Psoas muscle (tissue), 8 donors: ENCODE measurements at places on chromosomes 5 and 9. TPM values are rescaled to one million over a fixed set of nuclear protein-coding genes. Genes with fewer than 3 reads are reported as not detected.

GRCh38 chr9:26391036-26391435, 501.6 kb downstream of the CAAP1 start:
- no peak overlapping the region for H3K4me3 ChIP-seq
- no peak overlapping the region for H3K27ac ChIP-seq
- no peaks in the 10 kb centered on the region for H3K4me1 ChIP-seq
- no peaks in the 10 kb centered on the region for H3K27me3 ChIP-seq

DNA sequence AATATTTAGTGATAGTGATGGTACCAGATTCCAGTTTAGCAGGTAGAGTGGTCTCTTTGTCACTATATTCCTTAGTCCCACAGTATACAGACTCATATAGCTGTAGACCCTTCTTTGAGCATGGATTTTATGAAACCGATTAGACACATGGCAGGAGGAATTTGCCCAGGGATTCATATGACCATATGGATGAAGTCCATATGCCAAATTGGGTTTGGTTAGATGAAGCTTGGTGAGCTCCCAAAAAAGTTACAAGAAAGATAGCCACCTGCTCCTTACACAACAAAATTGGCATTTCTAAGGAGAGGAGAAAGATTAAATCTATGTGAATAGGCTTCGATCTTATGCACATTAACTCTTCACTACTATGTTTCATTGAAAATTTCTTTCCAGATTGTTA, 211.4 kb downstream of the CWC27 start:
- H3K4me3 ChIP-seq, result no peak overlapping the region
- H3K27ac ChIP-seq, result no peak overlapping the region
- peaks cover 12% of the 10 kb centered on the region for H3K36me3 ChIP-seq
- H3K27me3 ChIP-seq, result no peaks in the 10 kb centered on the region

RAI14 gene
- polyA plus RNA-seq, result 2.1 TPM

- H3K27me3 ChIP-seq, result peaks cover 10% of the 10 kb centered on the region
- H3K36me3 ChIP-seq, result no peaks in the 10 kb centered on the region
- DNase-seq, result no peak
- no peak overlapping the region for H3K27ac ChIP-seq
Observed at GRCh38 chr9:88528080-88528790, 6.7 kb upstream of the NXNL2 start.

GRCh38 chr9:127500399-127500798, 49.1 kb downstream of the LRSAM1 start:
- no peak overlapping the region for H3K27ac ChIP-seq
- H3K27me3 ChIP-seq, result no peaks in the 10 kb centered on the region
- no peak overlapping the region for H3K4me3 ChIP-seq
- DNase-seq, result no peak

GRCh38 chr5:129858131-129858675, 46.1 kb upstream of the CHSY3 start:
- no peaks in the 10 kb centered on the region for H3K36me3 ChIP-seq
- no peak overlapping the region for H3K4me3 ChIP-seq
- no peaks in the 10 kb centered on the region for H3K27me3 ChIP-seq

CCNO gene
- not detected for polyA plus RNA-seq
